Esophagus squamous epithelium (tissue), 5 donors: ENCODE measurements at places on chromosomes 6 and 20. TPM values are rescaled to one million over a fixed set of nuclear protein-coding genes. Genes with fewer than 3 reads are reported as not detected.

Gene PRKN
- total RNA-seq = 0.99 TPM

- DNase-seq = no peak
- no peaks in the 10 kb centered on the region for H3K27me3 ChIP-seq
- peak overlapping the region; percentile 97 for H3K27ac ChIP-seq
- peaks cover 83% of the 10 kb centered on the region for H3K36me3 ChIP-seq
Measured at GRCh38 chr20:10647909-10648308, 25.9 kb downstream of the JAG1 start.

GRCh38 chr6:51349857-51350256 is 531.2 kb downstream of the TFAP2B start:
- H3K27me3 ChIP-seq = no peaks in the 10 kb centered on the region
- no peaks in the 10 kb centered on the region for H3K36me3 ChIP-seq
- H3K4me3 ChIP-seq = no peak overlapping the region
- no peak for DNase-seq
- peaks cover 61% of the 10 kb centered on the region for H3K4me1 ChIP-seq

GRCh38 chr20:25507385-25508082 is 77.8 kb downstream of the NINL start:
- no peaks in the 10 kb centered on the region for H3K27me3 ChIP-seq
- H3K4me1 ChIP-seq = no peaks in the 10 kb centered on the region
- no peak overlapping the region for H3K27ac ChIP-seq
- H3K4me3 ChIP-seq = no peak overlapping the region
- peaks cover 93% of the 10 kb centered on the region for H3K36me3 ChIP-seq

Gene CTNNBL1
- 29.1 TPM for total RNA-seq

- no peak overlapping the region for H3K4me3 ChIP-seq
- no peak for DNase-seq
- no peak overlapping the region for H3K27ac ChIP-seq
- H3K4me1 ChIP-seq = no peaks in the 10 kb centered on the region
Measured at GRCh38 chr6:115898246-115898645, 162.4 kb downstream of the FRK start.

DNA sequence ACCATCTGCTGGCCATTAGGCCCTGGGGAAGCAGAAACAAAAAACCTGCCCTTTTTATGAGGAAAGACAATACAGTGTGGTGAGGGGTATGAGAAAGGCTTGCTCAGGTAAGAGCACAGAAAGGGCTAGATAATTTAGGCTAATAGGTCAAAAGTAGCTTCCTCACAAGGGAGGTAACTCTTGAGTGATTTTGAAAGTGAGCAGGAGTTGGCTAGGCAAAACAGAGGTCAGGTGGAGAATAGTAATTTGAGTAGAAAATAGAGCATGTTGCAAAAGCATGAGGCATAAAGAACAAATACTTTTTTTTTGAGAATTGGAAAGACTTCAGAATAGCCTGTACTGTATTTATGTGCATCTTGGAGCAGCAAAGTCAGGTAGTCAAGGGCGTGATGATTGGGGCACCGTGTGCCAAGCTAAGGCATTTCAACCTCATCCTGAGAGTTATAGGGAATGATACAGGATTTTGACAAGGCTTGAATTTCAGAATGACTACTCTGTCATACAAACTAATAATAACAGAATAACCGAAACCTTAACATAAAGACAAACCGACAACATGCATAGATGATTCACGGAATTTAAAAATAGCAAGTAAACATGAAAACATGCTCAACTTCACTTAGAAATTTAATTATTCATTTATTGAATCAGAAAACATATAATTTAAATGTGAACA is 123.0 kb upstream of the ENPP5 start:
- no peaks in the 10 kb centered on the region for H3K27me3 ChIP-seq
- DNase-seq = no peak
- no peak overlapping the region for H3K27ac ChIP-seq
- H3K4me1 ChIP-seq = no peaks in the 10 kb centered on the region
- H3K4me3 ChIP-seq = no peak overlapping the region
- no peaks in the 10 kb centered on the region for H3K36me3 ChIP-seq

DNA sequence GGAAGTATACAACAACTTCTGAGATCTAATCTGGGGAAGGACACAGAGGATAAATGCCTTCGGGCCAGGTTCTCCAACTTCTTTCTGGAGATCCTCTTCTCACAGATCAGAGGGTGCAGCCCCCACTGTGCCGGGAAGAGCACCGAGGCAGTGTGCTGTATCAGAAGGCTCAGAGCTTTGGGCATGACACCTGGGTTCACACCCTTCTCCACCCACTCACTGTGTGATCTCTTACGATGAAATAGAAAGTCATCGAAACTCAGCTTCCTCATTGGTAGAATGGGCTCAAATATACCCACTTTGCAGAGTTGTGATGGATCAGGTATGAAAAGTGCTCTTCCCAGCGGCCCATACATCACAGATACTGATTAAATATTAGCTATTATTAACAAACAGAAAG is 347.5 kb upstream of the SOX4 start:
- H3K4me3 ChIP-seq = no peak overlapping the region
- no peak for DNase-seq
- no peaks in the 10 kb centered on the region for H3K27me3 ChIP-seq
- H3K4me1 ChIP-seq = no peaks in the 10 kb centered on the region
- H3K27ac ChIP-seq = no peak overlapping the region

DNA sequence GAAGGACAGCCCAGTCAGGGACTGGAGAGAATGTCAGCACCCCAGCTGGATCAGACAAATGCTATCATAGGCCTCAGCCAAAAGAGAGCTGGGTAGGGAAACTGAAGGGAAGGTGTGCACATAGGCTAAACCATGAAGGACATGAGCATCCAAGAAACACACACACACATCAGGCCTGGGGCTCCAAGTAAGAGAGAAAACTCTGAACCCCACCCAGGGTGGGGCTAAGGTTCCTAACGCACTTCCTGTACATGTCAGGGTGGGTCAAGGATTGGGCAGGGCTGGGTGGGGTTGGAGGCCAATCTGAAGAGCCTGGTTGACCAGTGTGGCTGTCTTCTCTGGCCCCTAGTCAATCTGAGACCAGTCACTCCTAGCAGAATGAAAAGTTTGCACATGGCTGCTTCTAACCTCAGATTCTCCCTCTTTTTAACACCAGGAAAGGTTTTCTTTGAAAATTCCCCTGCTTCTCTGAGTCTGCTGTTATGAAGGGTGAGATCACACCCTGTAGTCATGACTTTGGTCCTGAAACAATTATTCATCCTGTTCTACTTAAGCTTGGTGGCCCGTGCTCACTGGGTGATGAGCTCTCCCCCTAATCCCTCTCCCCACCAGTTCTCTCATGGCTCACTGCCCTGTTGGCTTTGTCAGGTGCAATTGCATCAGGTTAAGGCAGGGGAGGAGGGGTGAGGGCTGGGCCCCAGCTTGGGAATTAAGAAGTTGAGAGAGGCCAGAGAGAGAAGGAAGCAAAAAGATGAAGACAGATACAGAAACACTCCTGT is 88.4 kb downstream of the MAFB start:
- H3K4me3 ChIP-seq = no peak overlapping the region
- DNase-seq = no peak
- peaks cover 6% of the 10 kb centered on the region for H3K4me1 ChIP-seq
- no peaks in the 10 kb centered on the region for H3K36me3 ChIP-seq

Gene WFDC12
- not detected for total RNA-seq

Gene LY6G5C
- total RNA-seq = 0.83 TPM

- no peaks in the 10 kb centered on the region for H3K4me1 ChIP-seq
- no peak overlapping the region for H3K27ac ChIP-seq
- no peak overlapping the region for H3K4me3 ChIP-seq
- no peaks in the 10 kb centered on the region for H3K27me3 ChIP-seq
- DNase-seq = no peak
- no peaks in the 10 kb centered on the region for H3K36me3 ChIP-seq
Measured at GRCh38 chr20:6680854-6681253, 86.6 kb upstream of the BMP2 start.

GRCh38 chr6:1250489-1251197 is 61.3 kb upstream of the FOXQ1 start:
- H3K36me3 ChIP-seq = no peaks in the 10 kb centered on the region
- H3K4me3 ChIP-seq = no peak overlapping the region
- H3K27me3 ChIP-seq = no peaks in the 10 kb centered on the region
- no peak overlapping the region for H3K27ac ChIP-seq
- DNase-seq = no peak
- H3K4me1 ChIP-seq = no peaks in the 10 kb centered on the region

DNA sequence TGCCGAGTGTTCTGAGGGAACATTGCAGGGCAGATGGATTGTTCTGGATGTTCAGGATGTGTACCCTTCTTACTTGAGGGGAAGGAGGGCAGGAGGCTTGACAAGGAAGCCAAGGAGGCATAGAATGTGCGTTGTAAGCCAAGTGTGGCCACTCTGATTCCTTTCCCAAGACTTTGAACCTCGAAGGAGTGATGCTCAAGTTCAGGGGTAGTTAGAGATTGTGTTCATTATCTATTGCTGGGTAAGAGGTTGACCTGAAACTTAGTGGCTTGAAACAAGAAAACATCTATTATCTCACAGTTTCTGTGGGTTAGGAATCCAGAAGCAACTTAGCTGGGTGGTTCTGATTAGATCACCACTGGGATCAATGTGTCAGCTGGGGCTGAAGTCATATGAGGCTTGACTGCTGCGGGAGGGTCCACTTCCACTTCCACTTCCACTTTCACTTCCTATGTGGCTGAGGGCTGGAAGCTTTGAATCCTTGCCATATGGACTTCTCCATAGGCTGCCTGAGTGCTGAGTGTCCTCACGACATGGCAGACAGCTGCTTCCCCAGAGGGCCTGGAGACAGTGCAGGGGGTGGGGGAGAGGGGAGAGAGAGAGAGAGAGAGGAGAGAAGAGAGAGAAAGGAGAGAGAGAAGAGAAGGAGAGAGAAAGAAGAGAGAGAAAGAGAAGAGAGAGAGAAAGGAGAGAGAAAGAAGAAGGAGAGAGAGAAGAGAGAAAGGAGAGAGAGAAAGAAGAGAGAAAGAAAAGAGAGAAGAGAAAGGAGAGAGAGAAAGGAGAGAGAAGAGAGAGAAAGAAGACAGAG is 6.9 kb upstream of the CD40 start:
- no peaks in the 10 kb centered on the region for H3K27me3 ChIP-seq
- H3K27ac ChIP-seq = no peak overlapping the region
- no peaks in the 10 kb centered on the region for H3K36me3 ChIP-seq
- no peak overlapping the region for H3K4me3 ChIP-seq
- no peak for DNase-seq

DNA sequence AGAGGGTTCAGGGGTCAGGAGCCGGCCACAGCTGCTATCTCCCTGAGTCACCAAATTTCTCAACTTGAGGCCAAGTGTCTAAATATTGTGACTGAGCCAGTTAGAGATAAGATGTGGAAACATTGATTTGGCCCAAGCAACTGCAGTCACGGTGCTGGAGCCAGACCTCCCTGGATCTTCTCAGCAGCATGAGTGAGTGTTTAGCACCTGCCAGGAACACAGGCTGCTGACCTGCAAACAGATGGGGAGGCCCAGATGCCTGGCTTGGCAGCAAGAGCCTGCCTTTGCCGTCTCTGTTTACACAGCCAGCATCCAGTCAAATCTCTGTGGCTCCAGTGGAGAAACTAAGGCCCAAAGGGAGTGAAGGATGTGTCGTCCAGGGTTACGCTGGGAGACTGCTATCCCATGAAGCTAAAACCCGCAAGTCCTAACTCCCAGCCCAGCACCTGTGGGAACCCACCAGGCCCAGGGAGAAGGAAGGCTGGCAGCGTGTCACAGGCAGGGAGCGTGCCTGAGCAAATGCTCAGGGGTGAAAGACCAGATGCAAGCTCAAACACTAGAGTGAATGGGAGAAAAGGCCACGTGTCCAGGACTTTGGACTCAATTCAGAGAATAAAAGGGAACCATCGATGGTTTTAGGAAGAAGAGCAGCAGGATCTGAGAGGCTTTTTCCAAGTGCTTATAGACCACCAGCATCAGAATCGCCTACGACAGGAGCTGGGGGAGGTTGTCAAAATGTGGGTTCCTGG is 15.9 kb upstream of the PTGIS start:
- DNase-seq = no peak
- H3K27me3 ChIP-seq = no peaks in the 10 kb centered on the region
- peak overlapping the region; percentile 80 for H3K27ac ChIP-seq
- H3K4me1 ChIP-seq = peaks cover 27% of the 10 kb centered on the region

Gene TP53TG5
- total RNA-seq = not detected

DNA sequence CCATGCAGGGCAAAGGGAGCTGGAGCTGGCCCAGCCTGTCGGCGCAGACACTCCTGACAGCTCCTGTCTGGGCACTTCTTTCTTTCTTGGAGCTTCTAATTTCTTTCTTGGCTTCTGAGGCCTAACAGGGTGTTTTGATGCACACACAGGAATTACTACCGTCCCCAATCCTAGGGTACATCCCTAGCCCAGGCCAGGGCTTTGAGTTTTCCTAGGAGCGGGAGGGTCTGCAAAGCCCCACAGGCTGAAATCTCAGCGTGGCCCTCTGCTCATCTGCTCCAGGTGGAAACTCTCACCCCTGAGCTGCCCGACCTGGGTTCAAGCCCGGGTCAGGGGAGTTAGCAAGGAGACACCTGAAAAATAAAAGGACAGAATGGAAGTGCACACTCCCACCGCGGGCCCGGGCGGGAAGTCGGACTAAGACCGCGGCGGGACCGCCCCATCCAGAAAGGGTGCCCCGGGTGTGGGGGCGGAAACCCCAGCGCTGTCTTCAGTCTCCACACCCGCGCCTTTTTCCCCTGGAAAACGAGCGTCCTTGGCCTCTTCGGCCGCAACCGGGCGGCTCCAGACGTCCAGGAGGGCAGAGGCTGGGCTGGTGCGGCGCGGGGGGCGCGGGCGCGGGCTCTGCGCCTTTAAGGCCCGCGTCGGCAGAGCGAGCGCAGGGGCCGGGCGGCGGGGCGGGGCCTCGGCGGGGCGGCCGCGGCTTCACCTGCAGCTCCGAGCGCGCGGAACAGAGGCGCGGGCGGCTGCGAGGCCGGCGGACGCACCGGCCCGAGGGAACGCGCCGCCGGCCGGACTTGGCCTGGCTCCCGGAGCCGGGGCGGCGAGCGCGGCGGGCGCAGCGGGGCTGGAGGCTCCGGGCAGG is at the start of gene CDH4:
Gene CDH4, plus strand, starts transcription at position 733 of the 865 bp plus-strand sequence.
- no peak for DNase-seq
- peak within 1 kb of the TSS; percentile 19 for H3K4me3 ChIP-seq
- H3K4me1 ChIP-seq = peaks cover 20% of the 10 kb centered on the region
- peaks cover 8% of the 10 kb centered on the region for H3K27me3 ChIP-seq
- H3K36me3 ChIP-seq = no peaks in the 10 kb centered on the region

Gene TSHZ2
- total RNA-seq = 14.1 TPM

DNA sequence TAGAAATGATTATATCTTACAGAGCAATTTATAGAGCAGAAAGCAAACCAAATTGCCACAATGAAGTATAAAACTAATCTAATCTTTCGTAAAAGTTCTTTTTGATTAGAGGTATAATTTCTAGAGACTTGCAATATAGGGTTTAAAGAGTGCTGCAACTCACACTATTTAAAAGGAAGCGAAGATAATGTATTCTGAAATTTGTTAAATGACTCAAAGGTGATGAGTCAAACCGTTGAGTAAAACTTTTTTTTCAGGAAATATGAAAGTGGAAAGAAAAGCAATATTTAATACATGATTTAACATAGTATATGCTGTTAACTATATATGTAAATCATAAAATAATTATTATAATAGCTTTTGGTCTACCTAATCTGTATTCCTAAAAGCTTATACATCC is 133.6 kb downstream of the SYNE1 start:
- no peaks in the 10 kb centered on the region for H3K36me3 ChIP-seq
- H3K4me3 ChIP-seq = no peak overlapping the region
- H3K4me1 ChIP-seq = no peaks in the 10 kb centered on the region
- H3K27me3 ChIP-seq = no peaks in the 10 kb centered on the region
- H3K27ac ChIP-seq = no peak overlapping the region
